ENCODE measurements at places on chromosomes 13 and 19.
A peak's percentile ranks its signal among the peaks of the same experiment; 100 is the strongest.

GRCh38 chr13:28110414-28110813, 10.0 kb upstream of the FLT3 start:
- no peak for DNase-seq

- no peak for DNase-seq
These were observed 44.4 kb downstream of the COMP start for GRCh38 chr19:18746401-18747325.

DNA sequence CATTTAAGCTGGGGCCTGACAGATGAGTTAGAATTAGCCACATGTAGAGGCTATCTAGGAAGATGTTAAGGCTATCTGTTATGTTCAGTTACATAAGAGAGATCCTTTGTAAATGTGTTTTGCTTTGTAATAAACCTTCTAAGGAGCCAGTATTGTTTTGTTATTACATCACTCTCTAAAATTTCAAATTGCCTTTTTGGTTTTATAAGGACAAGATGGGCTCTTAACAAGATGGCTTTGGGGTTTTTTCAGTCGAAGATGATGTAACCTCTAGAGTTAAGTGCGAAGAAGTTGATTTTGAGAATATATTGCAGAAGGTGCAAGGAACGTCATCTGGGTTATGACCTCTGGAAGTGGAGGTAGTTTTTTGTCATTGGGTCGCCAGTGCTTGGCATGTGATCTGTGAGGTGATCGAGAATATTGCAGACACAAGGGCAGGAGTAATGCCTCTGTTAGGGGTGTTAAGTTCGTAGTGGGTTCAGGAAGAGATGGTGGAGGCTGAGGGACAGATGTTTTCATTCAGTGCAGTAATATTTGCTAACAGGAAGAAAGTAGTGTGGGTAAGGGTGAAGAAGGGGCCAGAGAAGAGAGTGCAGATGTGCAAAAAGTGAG, 12.7 kb downstream of the LSM14A start:
- no peak for DNase-seq

DNA sequence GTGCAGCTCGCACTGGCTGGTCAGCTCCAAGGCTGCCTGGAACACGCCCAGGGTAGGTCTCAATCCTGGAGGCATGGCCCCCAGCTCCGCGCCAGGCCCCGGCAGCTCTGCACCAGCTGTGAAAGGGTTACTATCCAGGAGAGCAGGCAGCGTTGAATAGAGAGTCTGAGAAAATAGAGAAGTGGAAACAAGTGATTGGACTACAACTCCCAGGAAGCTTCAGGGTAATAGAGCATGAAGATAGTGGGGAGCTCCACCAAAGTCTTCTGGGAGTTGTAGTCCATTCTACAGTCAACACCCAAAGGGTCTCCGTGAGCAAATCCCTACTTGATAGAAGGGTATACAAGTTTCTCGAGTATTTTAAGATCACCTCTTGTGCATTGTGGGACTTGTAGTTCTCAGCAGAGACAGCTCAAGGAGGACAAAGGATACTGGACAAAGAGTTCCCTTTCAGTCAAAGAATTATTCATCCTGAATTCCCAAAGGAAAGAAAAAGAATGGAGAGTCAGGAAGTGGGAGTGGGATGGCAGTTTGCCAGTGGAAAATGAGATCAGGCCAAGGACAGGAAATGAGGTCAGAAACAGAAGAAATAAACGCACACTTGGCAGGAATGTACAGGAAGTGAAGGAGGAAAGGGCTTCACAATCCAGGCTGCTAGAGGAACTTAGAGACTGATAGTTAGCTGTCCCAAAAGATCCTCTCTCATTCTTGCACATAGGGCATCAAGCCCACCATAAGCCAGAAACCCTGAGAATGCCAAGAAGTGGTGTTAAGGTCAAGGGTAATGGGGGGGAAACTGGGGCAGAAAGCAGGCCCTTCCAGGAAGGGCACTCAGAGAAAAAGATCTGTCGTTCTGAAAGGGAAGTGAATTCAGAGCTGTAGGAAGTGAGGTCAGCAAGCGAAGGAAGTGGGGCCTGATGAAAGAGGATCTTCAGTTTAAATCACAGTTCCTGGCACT, 5.5 kb upstream of the MAMSTR start:
- no peak for DNase-seq

DNA sequence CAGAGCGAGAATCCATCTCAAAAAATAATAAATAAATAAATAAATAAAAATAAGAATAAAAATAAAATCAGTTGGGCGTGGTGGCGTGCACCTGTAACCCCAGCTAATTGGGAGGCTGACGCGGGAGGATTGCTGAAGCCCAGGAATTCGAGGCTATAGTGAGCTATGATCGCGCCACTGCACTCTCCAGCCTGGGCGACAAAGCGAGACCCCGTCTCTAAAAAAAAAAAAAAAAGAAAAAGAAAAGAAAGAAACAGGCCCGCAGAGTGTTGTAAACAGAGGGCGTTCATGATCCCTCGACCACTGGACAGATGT, 5.4 kb downstream of the SERTAD1 start:
- no peak for DNase-seq

DNA sequence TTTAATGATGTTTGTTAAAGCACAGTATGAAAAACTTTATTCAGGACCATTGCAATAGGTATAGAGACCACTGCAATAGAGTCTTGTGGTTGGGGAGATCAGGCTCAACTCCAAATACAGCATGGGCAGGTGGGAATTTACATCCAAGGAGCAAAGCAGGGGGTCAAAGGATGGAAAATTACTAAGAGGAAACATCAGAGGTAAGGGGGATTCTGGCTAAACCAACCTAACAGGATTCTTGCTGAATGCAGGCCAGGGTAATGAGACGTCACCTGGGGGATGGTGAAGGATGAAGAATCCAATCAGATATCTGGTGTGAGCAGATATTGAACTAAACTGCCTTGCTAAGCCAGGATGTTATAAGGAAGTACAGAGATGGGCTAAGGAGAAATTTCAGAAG, 126.6 kb upstream of the MIR17HG start:
- no peak for DNase-seq

- no peak for DNase-seq
These were observed 174.3 kb downstream of the PTPRS start for GRCh38 chr19:5166262-5166661.

DNA sequence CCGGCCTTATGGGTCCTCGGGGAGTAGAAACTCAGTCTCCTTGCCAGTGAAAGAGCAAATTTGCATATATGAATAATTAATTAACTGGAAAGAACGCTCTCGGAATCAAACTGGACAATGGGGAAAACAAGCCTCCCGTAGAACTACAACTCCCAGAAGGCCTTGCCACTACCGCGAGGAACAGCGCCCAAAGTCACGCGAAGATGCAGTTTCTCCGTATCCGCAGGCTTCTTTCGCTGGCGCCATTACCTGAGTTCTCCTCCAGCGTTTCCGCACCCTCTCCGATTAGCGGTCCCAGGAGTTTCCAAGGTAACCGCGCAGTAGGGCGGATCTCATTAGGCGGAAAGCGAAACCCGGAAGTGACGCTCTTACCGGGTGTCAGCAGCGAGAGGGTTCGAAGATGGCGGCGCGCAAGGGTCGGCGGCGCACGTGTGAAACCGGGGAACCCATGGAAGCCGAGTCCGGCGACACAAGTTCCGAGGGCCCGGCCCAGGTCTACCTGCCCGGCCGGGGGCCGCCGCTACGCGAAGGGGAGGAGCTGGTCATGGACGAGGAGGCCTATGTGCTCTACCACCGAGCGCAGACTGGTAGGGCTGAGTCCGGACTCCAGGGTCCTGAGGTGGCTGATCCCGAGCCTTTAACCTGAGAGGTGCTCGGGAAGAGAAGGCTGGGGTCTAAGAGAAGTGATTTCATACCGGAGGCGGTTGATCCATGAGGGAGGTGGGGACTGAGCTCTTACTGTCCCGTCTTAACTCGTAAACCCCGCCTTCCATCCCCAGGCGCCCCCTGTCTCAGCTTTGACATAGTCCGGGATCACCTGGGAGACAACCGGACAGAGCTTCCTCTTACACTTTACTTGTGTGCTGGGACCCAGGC, at the start of gene GRWD1:
Gene GRWD1 (plus strand): TSS at position 378 of the 876 bp plus-strand sequence. CDS start 23 bp downstream, at position 401.
- DNase-seq: peak; percentile 95

- DNase-seq: peak; percentile 91
These were observed 3.4 kb downstream of the NANOS3 start for GRCh38 chr19:13880059-13881043.

DNA sequence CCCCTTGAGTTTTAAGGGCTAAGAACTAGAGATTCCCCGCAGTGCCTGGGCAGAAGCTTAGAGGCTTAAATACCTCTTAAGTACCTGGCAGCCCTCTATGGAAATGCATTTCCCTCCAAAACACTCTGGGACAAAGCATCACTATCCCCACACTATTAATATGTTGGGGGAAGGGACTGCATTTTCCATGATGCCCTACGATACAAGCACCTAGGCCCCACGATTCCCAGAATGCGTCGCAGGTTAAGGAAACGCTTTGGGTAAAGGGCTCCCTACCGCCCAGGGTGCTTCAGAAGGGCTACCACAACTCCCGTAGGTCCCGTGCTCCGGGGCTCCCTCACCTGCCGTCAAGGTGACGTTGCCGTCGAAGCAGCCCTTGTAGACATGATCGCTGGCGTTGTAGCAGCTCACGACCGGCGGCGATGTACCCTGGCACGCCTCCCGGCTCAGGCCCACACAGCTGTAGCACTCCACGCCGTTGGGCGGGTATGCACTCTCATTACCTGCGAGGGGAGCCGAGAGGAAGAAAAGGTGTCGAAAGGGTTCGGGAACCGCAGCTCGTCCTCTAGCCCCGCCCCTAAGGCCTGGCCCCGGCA, 2.5 kb downstream of the LYPD3 start:
- no peak for DNase-seq

DNA sequence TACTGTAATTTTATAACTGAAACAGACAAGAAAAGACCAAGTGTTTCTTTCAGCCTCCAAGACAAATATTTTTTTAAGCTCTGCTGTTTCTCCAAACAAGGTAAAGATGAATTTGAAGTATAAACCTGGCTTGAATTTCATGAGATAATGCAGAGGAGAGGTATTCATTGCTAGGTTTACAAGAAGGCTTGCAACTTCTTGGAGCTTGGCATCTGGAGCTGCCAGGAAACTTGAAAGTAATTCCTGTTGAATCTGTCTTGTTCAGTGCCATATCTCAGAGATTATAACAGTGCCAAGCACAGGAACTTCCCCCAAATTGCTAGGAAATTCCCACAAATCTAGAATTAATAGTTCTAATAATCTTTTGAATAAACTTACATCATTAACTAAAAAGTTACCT, 70.9 kb downstream of the CDK8 start:
- DNase-seq: no peak

GRCh38 chr13:104487006-104487405, 1420.8 kb upstream of the SLC10A2 start:
- DNase-seq: no peak

DNA sequence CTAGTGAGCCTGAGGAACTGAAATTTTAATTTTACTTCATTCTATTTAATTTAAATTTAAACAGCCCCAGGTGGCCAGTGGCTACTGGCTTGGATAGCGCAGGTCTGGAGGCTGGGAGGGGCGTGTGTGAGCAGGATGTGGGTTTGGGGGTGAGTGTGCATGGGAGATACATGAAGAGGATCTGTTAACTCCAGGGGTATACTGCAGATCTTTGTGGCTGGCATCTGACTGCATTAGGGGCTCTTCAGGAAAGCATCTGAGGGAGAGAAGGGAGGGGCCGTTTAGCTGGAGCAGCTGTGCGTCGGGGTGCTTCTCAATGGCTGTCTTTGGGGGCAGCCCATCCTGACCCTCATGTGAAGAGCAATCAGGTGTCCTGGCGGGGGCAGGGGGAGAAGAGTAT, 6.8 kb downstream of the SHANK1 start:
- no peak for DNase-seq

DNA sequence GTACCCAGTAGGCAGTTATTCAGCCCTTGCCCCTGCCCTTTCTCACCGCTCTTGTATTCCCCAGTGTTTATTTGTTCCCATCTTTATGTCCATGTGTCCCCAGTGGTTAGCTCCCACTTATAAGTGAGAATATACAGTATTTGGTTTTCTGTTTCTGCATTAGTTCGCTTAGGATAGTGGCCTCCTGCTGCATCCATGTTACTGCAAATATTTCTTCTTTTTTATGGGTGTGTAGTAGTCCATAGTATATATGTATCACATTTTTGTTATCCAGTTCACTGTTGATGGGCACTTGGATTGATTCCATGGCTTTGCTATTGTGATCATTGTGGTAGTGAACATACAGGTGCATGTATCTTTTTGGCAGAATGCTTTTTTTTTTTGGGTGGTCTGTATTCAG, 32.7 kb downstream of the URI1 start:
- no peak for DNase-seq

DNA sequence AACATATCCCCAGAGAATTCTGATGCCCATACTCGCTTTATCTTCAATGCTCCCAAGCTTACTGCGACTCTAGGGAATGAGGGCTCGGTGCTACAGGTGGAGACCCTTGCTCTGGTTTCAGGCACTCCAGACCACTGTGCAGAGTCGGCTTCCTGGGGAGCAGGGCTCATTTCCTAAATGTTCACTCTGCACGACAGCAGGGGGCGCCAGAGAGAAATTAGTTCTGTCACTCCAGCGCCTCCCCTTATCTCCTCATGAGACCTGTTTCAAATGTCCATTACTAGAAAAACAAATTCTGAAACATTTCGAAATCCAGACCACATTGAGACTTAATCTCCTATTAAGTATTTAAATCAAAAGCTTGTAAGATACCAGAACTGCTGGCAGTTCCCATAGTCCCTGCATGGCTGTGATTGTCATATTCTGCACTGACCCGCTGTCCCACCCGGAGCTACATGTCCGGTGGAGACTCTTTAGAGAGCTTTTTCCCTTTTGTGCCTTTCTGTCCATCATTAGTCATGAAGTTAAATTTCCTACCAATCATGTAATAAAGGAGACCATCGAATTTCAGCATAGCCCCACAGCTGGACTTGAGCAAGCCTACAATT, 22.4 kb downstream of the EPSTI1 start:
- DNase-seq: peak; percentile 51

- DNase-seq: no peak
These were observed 409.3 kb downstream of the ZNF536 start for GRCh38 chr19:30781519-30781918.

DNA sequence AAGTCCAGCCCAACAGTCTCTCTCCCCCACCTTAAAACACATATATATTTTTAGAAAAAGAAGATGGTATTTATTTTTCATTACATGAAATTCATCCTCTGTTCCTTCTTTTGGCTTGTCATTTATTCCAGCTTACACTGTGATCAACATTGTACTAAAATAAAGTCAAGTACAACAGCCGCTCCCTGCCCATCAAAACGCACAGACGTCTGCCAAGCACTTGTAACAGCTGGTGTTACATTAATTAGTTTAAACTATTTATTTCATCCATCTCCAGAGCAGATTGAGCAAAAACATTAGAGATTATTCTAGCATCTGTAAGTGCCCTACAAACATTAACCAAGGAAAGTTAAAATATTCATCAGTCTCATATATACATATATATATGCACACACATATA, 350.5 kb downstream of the DACH1 start:
- DNase-seq: no peak

DNA sequence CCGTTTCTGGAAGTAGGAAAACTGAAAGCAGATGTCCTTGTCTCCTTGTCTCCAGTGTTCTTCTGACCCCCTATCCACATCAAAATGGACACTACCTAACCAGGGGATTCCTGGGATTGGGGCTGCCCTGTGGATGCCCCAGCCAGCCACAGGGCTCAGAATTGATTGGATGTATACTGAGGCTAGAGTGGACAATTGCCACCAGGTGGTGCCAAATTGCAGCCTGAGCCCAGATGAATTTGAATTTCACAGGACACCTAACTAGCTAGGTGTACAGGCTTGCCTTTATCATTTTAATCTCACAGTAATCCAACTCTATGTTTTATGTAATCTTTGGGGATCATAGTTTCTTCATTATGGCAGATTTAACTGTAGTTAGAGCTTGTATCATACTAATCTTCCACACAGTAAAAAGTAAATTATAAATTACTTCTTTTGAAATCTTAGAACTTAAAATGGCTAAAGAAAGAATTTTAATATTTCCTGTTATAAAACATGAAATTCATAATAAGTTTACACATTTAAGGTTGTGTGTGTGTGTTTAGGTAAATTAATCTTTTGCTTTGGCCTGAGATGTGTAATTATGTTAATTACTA, 58.0 kb downstream of the PIBF1 start:
- DNase-seq: no peak

Data from T-helper 22 cell (primary cell).